ENCODE measurements at places on chromosomes 13 and 19. TPM values are rescaled to one million over a fixed set of nuclear protein-coding genes. Genes with fewer than 3 reads are reported as not detected.

GRCh38 chr13:111491021-111491420, 170.6 kb downstream of the TEX29 start:
- H3K4me3 ChIP-seq: no peak overlapping the region
- H3K36me3 ChIP-seq: no peaks in the 10 kb centered on the region
- no peaks in the 10 kb centered on the region for H3K27me3 ChIP-seq
- H3K4me1 ChIP-seq: no peaks in the 10 kb centered on the region

DNA sequence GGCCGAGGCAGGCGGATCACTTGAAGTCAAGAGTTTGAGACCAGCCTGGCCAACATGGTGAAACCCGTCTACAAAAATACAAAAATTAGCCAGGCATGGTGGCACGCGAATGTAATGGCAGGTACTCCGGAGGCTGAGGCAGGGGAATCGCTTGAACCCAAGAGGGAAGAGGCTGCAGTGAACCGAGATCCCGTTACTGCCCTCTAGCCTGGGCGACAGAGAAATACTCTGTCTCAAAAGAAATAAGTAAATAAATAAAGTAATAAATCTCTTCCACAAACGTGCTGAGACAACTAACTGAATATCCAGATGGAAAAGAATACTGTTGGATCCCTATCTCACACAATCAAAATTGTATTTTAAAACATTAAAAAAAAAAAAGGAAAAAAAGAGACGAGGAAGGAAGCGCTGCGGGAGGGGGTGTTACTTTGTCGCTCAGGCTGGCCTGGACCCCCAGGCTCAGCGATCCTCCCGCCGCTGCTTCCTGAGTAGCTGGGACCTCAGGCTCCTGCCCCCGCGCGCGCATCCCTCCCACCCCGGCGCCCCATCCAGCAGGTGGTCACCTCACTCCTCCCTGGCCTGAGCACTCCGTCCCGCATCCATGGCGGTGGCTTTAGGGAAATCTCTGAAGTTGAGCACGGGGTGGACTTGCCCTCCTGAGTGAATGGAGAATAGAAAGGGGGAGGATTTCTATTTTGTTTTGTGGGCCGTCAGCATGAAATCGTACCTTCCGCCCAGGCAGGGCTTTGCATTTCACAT, 628 bp upstream of the ZNF813 start:
- peak overlapping the region; percentile 74 for H3K27ac ChIP-seq
- peaks cover 27% of the 10 kb centered on the region for H3K27me3 ChIP-seq
- peak; percentile 62 for DNase-seq
- H3K4me1 ChIP-seq: no peaks in the 10 kb centered on the region

GRCh38 chr19:36833430-36833829, 4.8 kb downstream of the ZNF790 start:
- no peak overlapping the region for H3K4me3 ChIP-seq
- peaks cover 10% of the 10 kb centered on the region for H3K4me1 ChIP-seq
- no peak for DNase-seq
- no peak overlapping the region for H3K27ac ChIP-seq
- H3K36me3 ChIP-seq: peaks cover 55% of the 10 kb centered on the region

GRCh38 chr19:11639245-11639601, 41.9 kb downstream of the ZNF627 start:
- no peaks in the 10 kb centered on the region for H3K36me3 ChIP-seq
- H3K27me3 ChIP-seq: no peaks in the 10 kb centered on the region
- peak overlapping the region; percentile 69 for H3K4me3 ChIP-seq
- DNase-seq: no peak
- H3K27ac ChIP-seq: no peak overlapping the region

DNA sequence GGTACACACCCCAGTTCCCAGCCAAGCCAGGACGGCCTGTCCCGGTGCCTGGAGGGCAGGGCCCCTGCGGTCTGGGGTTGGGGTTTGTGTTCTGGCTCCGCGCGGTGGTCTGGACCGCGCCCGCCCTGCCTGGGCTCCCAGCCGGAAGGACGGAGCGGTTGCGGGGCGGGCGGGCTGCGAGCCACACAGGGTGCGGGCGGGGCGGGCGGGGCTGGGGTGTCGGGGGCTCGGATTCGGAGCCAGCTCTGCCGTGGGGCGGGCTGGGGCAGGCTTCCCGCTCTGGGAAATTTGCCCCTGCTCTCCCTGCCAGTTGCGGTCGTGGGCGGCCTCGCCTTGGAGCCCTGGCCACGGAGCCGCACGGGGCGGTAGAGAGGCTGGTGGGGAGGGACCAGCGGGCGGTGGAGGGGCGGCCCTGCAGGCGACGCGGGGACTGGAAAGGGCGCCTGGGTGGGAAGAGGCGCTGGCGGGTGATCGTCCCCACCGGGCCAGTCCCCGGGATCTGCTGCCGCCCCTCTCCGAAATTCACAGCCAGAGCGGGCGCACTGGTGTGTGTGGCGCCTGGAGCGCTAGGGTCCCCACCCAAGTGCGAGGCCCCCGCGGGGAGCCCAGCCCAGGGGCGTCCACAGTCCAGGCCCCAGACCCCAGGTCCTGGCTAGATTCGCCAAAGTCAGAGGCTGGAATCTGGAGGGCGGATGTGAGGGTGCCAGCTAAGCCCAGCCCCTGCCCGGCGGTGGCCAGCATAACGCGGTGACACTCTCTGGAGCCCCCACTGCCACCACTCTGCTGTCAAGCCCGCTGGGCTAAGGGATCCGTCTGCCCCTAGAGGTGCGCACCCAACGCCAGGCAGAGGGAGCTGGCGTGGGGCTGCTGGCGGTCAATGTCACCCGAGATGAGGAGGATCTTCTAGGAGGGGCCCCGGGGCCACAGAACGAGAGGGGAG, 11.0 kb upstream of the ZNF492 start:
- no peaks in the 10 kb centered on the region for H3K36me3 ChIP-seq
- H3K4me3 ChIP-seq: peak overlapping the region; percentile 14
- DNase-seq: no peak
- no peaks in the 10 kb centered on the region for H3K4me1 ChIP-seq
- H3K27me3 ChIP-seq: no peaks in the 10 kb centered on the region
- no peak overlapping the region for H3K27ac ChIP-seq

GRCh38 chr13:96900986-96901385, 93.3 kb downstream of the OXGR1 start:
- no peaks in the 10 kb centered on the region for H3K36me3 ChIP-seq
- no peak overlapping the region for H3K4me3 ChIP-seq
- H3K4me1 ChIP-seq: no peaks in the 10 kb centered on the region
- DNase-seq: no peak
- no peaks in the 10 kb centered on the region for H3K27me3 ChIP-seq

DNA sequence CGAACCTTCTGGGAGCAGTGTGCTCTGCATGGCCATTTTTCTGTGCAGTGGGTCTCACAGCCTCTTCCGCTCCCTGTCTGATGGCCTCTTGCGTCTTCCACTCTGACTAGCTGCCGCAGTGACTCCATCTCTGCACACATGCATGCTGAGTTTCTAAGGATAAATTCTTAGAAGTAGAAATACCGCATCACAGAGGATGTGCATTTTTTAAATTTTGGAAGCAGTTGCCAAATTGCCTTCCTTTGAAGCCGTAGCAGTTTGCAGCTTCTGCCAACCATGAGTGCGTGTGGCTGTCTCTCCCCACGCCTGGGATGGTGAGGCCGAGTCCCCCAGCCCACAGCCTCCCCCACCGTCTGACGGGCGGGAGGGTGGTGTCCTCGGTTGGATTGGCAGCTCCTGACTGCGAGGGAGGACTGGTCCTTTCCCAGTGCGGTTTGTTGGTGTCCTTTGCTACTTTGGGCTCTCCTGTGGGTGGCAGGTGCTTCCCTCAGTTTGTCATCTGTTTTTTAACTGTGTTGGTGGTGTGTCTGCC, 9.8 kb downstream of the FZR1 start:
- peaks cover 11% of the 10 kb centered on the region for H3K4me1 ChIP-seq
- no peaks in the 10 kb centered on the region for H3K36me3 ChIP-seq
- no peaks in the 10 kb centered on the region for H3K27me3 ChIP-seq
- no peak for DNase-seq
- H3K27ac ChIP-seq: no peak overlapping the region

DNA sequence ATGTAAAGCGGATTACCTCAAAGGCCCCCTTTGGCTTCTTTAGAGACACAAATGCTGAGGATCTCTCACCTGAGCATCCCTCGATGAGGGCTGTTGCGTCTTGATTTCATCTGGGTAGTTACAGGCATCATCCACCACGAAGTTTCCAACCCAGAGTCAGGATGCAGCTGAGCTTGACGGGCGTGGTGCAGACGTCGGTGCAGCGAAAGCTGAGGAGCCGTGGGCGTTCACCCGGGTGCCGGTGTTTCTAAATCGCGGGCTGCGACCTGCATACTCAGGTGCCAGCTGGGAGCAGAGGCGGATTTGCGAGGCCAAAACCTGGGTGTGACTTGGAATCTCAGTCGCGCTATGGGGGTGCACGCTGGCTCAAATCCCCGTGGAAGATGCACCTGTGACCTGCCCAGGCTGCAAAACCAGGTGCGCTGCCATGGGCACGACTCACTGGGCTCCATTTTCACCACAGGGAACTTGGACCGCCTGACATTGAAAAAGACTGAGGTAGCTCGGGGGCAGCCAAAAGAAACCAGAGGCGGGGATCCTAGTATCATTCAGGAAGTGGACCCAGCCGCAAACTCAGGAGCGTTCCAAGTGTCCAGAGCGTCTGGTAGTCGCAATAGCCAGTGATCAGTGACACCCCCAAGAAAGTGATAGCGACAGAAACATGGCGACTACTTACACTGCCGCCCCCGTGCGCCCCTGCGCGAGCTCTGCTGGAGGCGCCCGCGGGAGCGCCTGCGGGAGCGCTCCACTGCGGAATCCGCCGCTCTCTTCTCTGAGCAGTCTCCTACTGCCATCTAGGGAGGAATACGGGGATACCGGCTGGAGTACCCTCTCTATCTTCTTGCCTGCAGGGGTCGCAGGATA, 36.4 kb upstream of the IGFL4 start:
- no peaks in the 10 kb centered on the region for H3K36me3 ChIP-seq
- peak; percentile 73 for DNase-seq
- H3K4me1 ChIP-seq: peaks cover 8% of the 10 kb centered on the region
- peak overlapping the region; percentile 36 for H3K4me3 ChIP-seq
- no peak overlapping the region for H3K27ac ChIP-seq

DNA sequence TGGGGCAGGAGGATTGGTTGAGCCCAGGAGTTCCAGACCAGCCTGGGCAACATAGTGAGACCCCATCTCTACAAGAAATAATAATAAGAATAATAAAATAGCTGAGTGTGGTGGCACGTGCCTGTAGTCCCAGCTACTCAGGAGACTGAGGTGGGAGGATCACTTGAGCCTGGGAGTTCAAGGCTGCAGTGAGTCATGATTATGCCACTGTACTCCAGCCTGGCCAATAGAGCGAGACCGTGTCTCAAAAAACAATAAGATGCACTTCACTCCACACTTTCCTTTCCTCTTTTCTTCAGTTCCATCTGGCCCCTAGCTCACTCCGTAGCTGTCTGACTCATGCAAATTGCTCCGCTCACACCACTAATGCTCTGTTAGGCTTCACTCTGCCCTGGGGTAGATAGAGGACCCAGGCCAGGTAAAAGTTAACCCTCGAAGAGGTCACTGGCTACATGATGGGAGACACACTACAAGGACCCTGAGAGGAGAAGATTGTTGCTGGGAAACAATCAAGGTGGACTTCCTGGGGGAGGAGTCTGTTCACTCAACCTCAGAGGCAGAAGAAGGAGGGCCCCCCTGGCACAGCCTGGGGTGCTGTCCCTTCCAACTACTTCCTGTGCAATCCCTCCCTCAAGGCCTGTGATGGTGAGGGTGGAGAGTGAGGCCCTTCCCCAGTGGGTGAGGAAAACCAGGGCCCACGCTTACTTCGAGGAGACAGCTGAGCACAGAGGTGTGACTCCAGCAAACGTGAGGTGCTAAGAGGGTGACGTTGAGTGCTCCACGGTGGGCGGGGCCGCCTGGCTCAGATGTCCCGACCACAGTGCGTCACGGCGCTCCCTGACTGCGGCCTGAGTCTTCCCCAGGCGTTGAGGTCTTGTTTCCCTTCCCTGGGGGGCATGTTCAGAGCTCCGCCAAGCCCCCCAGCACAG, 8.8 kb upstream of the TNFSF9 start:
- H3K36me3 ChIP-seq: no peaks in the 10 kb centered on the region
- H3K27ac ChIP-seq: no peak overlapping the region
- no peak overlapping the region for H3K4me3 ChIP-seq
- no peaks in the 10 kb centered on the region for H3K27me3 ChIP-seq
- H3K4me1 ChIP-seq: no peaks in the 10 kb centered on the region

The LNX2 gene
- 10.2 TPM for total RNA-seq

The PRODH2 gene
- total RNA-seq: not detected

The IFNL1 gene
- total RNA-seq: not detected

The NLRP11 gene
- total RNA-seq: not detected

Data from sigmoid colon (tissue), 7 donors.